ENCODE measurements at places on chromosomes 16 and 17.

GRCh38 chr16:55045329-55045728, 114.7 kb downstream of the IRX5 start:
- no peaks in the 10 kb centered on the region for H3K36me3 ChIP-seq
- H3K4me3 ChIP-seq = no peak overlapping the region
- no peaks in the 10 kb centered on the region for H3K27me3 ChIP-seq
- no peak for DNase-seq
- no peak overlapping the region for H3K27ac ChIP-seq
- H3K4me1 ChIP-seq = no peaks in the 10 kb centered on the region

DNA sequence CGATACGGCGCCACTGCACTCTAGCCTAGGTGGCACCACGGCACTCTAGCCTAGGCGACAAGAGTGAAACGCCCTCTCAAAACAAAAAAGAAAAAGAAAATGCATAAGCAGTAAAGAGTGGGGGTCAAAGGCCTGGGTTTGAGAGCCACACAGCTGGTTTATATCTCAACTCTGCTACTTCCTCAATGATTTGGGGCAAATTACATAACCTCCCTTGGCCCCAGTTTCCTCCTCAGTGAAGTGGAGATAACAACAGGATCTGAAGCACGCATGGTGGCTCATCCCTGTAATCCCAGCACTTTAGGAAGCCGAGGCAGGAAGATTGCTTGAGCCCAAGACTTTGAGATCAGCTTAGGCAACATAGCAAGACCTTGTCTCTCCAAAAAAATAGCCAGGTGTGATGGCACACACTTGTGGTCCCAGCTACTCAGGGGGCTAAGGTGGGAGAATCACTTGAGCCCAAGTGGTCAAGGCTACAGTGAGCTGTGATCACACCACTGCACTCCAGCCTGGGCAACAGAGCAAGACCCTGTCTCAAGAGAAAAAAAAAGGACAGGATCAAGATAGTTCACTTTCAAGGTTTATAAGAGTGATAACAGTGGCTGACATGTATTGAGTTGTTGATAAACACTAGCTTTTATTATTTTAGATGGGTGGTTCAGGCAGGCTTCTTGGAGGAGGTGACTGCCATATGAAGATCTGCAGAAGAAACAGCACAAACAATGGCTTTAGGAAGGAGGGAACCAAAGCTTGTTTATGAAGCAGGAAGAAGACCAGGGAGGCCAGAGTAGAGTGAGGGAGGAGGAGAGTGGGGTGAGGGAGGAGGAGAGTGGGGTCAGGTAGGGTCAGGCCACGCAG, 8.5 kb upstream of the COG1 start:
- H3K27ac ChIP-seq = no peak overlapping the region
- H3K27me3 ChIP-seq = no peaks in the 10 kb centered on the region
- no peaks in the 10 kb centered on the region for H3K4me1 ChIP-seq
- no peak overlapping the region for H3K4me3 ChIP-seq

DNA sequence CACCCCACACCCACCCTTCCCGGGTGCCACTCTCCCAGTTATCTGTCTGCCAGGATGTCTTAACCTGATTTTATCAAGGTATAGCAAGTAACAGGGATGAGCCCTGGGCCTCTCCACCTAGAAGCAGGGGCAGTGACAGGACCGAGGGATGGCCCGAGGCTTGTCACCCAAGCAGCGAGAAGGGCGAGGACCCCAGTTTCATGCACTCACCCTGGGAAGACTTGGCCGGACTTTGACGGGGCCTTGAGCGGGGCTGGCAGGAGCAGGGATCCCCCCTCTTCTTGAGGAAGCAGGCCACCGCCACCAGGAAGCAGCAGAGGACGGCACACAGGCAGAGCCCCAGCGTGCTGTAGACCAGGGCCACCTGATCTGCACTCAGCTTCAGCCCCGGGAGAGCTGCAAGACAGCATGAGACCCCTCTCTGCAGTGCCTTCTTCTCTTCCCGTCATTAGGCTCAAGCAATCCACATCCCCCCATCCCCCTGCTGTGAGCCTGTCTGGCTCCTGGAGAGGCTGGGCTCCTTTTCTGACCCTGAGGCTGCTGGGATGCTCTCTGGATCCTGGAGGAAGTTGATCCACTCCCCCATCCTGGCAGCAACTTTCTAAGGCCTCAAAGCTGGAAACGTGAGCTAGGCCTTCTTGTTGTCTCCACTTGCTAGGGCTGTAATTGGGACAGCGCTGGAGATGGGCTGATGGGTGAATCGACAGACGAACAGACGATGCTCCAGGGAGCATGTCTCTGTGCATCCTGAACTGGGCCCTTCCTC, 31.6 kb downstream of the TNFRSF13B start:
- H3K27me3 ChIP-seq = no peaks in the 10 kb centered on the region
- no peaks in the 10 kb centered on the region for H3K36me3 ChIP-seq
- H3K4me1 ChIP-seq = peaks cover 4% of the 10 kb centered on the region
- no peak overlapping the region for H3K4me3 ChIP-seq
- H3K27ac ChIP-seq = no peak overlapping the region
- DNase-seq = peak; percentile 58

- no peaks in the 10 kb centered on the region for H3K36me3 ChIP-seq
- H3K4me3 ChIP-seq = no peak overlapping the region
- H3K27ac ChIP-seq = no peak overlapping the region
- H3K4me1 ChIP-seq = no peaks in the 10 kb centered on the region
- no peaks in the 10 kb centered on the region for H3K27me3 ChIP-seq
These were observed 240.5 kb downstream of the GSG1L start for GRCh38 chr16:27822996-27823395.

- H3K27me3 ChIP-seq = no peaks in the 10 kb centered on the region
- H3K4me3 ChIP-seq = no peak overlapping the region
- no peak overlapping the region for H3K27ac ChIP-seq
- peaks cover 64% of the 10 kb centered on the region for H3K4me1 ChIP-seq
- H3K36me3 ChIP-seq = no peaks in the 10 kb centered on the region
- peak; percentile 69 for DNase-seq
These were observed 40.2 kb downstream of the KSR1 start for GRCh38 chr17:27496437-27496943.

- peaks cover 3% of the 10 kb centered on the region for H3K4me1 ChIP-seq
- H3K27ac ChIP-seq = no peak overlapping the region
- no peaks in the 10 kb centered on the region for H3K36me3 ChIP-seq
- no peak for DNase-seq
These were observed 36.4 kb upstream of the ARHGAP17 start for GRCh38 chr16:25051406-25052150.

- no peak within 1 kb of the TSS for H3K27ac ChIP-seq
- H3K27me3 ChIP-seq = peaks cover 69% of the 10 kb centered on the region
- DNase-seq = peak; percentile 76
- no peaks in the 10 kb centered on the region for H3K36me3 ChIP-seq
- H3K4me3 ChIP-seq = peak within 1 kb of the TSS; percentile 80
- peaks cover 20% of the 10 kb centered on the region for H3K4me1 ChIP-seq
These were observed at the start of gene NGFR for GRCh38 chr17:49494986-49495841. NGFR (plus strand) TSS chr17:49495293; CDS start chr17:49495418, 125 bp downstream.

GRCh38 chr17:77312786-77313599, 172.2 kb downstream of the SEC14L1 start:
- DNase-seq = no peak
- H3K36me3 ChIP-seq = no peaks in the 10 kb centered on the region
- no peak overlapping the region for H3K4me3 ChIP-seq
- no peak overlapping the region for H3K27ac ChIP-seq
- H3K4me1 ChIP-seq = peaks cover 4% of the 10 kb centered on the region

GRCh38 chr16:56670620-56670934, 963 bp downstream of the MT1H start:
- H3K4me1 ChIP-seq = peaks cover 57% of the 10 kb centered on the region
- no peaks in the 10 kb centered on the region for H3K36me3 ChIP-seq
- H3K27ac ChIP-seq = no peak overlapping the region
- peaks cover 83% of the 10 kb centered on the region for H3K27me3 ChIP-seq
- peak; percentile 20 for DNase-seq
- H3K4me3 ChIP-seq = peak overlapping the region; percentile 62

DNA sequence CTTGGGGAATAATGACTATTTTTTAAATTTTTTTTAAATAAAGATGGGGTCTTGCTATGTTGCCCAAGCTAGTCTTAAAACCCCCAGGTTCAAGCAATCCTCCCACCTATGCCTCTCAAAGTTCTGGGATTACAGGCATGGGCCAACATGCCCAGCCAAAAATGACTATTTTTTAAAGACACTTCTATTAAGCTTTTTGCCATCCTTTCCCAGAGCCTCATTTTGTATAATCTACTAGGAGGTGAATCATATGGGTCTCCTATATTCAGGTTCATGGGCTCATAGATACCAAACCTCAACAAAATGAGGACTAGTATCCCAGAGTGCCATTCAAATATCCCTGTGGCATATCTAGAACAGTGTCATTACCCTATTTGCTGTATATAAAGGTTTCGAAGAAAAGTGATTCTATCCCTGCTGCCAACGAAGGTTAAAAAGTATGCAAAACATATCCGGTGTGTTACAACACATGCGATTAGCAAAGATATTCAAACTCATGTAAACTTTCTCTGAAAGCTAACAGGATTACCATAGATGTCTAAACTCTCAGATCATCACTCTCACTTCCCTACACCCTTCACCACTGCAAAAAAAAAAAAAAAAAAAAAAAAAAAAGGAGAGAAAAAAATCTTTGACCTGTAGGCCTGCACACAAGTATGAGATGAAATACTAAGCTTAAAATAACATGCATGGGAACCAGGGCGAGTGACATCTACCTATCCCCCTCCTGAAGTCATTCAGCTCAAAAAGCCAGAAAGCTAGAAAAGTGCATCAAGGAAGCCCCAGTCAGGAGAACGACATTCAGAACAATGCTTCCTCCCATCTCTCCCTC, 23.5 kb downstream of the XPO6 start:
- no peak for DNase-seq
- peaks cover 25% of the 10 kb centered on the region for H3K4me1 ChIP-seq
- no peaks in the 10 kb centered on the region for H3K36me3 ChIP-seq
- H3K27me3 ChIP-seq = no peaks in the 10 kb centered on the region

GRCh38 chr16:87829622-87829980, 39.7 kb downstream of the SLC7A5 start:
- no peaks in the 10 kb centered on the region for H3K27me3 ChIP-seq
- H3K4me3 ChIP-seq = no peak overlapping the region
- peak overlapping the region; percentile 83 for H3K27ac ChIP-seq
- H3K36me3 ChIP-seq = peaks cover 14% of the 10 kb centered on the region
- H3K4me1 ChIP-seq = peaks cover 34% of the 10 kb centered on the region
